ENCODE measurements at places on chromosomes 3 and 15.

GRCh38 chr3:178602856-178603255 lies 66.6 kb downstream of the KCNMB2 start:
- no peak for DNase-seq

DNA sequence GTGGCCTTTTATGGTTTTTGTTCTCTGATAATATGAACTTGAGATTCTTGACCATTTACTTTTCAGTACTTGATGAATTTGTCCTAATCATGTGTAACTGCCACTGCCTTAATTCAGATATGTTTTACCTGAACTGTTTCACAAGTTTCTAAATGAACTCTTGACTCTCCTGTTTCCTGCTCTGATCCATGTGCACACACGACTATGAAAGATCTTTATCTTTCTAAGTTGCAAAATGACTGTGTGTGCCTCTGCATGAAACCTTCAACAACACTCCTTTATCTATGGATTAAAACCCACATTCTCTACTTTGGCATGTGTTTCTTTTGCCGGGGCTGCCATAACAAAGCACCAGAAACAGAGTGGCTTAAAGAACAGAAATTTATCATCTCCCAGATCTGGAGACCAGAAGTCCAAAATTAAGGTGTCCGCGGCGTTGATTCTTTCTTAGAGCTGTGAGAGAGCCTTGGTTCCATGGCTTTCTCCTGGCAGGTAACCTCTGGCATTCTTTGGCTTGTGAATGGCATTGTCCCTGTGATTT lies 275.0 kb downstream of the ADAMTSL3 start:
- DNase-seq = no peak

DNA sequence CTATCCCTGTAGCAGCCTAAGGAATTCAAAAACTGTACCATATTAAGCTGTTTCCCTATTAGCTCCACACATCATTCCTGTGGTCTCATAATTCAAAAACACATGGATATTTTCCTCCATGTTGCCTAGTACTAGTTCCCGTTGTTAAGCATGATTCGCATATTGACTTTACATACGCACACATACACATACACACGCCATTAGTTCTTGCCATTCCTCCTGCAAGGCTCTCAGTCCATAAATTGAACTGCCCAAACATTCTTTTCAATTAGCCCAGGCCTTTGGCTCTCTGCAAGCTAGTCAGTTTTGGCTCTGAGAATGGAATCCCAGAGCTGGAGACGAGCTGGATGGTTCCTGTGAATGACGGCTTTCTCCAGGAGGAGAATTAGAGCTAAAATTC lies 57.2 kb upstream of the RAD18 start:
- DNase-seq = no peak

GRCh38 chr3:194828116-194828515 lies 142.4 kb downstream of the FAM43A start:
- DNase-seq = no peak

- DNase-seq = no peak
Observed at GRCh38 chr3:30269751-30270445, 336.5 kb upstream of the TGFBR2 start.

DNA sequence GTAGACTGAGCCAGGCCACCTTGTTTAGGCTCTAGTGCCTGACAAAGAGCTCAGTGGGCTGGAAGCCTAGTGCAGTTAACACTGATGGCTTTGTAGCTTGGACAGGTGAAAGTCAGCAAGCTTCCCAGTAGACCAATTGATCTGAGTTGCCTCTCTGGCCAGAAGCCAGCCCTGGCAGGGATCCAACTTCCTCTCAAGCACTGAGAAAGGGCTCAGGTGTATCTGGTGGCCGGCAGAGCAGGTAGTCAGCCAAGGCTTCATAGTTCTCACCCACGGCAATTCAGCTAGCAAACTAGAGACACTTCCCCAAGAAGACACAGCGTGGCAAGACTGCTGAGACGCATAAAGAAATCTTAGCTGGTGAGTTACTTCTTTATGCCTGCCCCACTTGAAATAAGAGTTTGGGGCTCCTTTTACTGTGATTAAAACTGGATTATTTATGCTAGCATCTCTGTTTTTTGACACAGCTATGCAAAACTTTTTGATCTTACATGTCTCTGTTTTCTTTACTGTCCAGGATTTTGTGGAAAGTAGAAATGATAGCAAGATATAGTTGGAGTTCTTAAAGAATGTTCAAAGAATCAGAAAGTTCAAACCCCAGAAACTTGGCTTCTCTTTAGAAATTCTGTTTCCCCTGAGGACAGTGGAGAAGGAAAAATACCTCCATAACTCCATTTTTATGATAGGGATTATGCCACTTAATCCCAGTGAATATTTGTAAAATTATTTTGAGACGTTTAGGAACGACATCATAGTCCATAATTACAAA lies 8.4 kb upstream of the CA12 start:
- no peak for DNase-seq

GRCh38 chr3:32310918-32311839 lies 72.7 kb downstream of the CMTM8 start:
- DNase-seq = no peak

DNA sequence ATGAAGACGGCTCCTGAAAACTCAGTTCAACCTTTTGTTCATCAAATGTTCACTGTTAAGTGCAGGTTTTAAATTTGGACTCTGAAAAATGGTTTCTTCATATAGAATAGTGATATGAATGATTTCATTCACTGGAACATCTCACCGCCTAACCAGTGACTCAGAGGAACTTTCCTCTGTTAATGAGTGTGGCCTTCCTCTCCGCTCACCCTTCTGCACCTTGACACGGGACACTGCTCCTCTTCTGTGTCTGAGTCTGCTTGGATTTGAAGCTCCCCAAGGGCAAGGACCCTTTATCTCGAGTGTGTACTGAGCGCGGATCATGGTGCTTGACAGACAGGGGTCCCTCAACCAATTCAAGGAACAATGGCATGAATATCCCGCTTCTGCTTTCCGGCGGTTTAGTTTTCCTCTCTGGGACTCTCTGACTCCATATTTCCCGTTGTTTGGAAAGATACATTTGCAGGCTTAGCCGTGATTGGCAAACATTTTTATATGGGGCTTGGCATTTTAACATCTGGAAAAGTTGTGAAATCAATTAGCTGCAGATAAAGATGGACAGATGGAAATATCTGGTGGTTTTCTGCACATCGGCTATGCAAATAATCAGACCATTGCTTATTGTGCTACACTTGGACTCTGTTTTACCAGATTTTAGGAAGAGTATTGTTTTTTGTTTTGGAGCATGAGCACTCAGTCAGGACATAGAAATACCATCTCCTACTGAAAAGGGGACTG lies 20.9 kb downstream of the KBTBD8 start:
- no peak for DNase-seq

- DNase-seq = no peak
Observed at GRCh38 chr3:62723914-62724217, 151.3 kb downstream of the CADPS start.

DNA sequence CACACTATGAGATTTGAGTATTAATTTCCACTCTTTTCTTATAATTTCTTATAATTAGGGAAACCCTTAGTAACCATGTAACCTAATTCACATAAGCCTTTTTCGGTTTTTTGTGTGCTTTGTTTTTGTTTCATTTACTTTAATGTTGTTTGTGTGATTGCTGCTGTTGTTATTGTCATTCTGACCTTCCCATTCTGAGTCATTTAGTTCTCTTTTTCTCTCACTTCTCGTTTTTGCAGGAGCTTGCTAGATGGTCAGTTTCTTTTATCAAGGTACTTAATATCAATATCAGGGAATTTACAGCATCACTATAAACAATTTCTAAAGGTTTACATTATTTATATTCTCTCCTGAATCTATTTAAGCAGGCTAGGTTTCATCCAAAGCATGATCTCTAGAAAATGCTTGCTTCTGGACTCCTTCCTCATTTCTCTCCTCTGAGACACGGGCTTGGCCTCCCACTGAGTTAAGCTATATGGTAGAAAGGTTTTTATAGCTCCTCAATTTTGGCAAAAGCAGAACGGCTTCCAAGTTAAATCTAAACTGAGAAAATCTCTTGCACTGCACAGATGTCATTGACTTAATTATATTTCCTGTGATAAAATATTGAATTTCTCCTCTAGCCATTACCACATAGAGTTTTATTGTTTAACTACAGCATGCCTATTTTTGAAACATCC lies 534.2 kb downstream of the NSUN3 start:
- no peak for DNase-seq

DNA sequence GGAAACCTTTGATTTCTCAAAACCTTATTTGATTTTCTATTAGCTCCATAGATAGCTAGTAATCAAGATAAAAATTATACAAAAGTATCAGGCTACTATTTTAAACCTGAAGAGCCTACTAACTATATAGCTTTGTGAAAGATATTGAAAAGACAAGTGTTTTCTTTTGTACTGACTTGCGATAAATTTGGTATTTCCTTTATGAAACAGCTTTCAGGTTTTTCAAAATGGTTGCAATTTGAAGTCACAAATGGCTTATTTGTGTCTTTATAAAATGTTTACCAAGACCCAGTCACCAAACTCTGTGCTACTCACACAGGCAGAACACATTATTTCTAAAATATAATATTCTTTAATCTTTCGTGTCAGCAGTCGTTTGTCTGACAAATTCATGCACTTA lies 167.5 kb upstream of the ALCAM start:
- DNase-seq = no peak

DNA sequence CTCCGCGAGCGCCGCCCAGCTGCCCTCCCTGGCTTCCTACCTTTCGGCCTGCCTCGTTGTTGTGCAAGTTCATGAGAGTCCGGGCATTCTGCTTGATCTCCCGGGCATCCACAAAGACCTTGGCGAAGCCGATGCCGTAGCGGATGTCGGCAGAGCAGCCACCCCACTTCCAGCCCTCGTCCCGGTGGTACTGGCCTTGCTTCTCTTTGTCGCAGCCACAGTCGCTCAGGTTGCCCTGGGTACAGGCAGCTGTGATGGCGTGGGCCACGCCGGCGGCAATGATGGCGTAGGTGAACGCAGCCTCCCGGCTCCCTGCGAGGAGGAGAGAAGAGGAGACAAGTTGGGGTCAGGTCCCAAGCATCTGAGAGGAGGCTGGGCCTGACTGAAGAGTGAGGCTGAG lies 25.4 kb downstream of the WNT7A start:
- no peak for DNase-seq

DNA sequence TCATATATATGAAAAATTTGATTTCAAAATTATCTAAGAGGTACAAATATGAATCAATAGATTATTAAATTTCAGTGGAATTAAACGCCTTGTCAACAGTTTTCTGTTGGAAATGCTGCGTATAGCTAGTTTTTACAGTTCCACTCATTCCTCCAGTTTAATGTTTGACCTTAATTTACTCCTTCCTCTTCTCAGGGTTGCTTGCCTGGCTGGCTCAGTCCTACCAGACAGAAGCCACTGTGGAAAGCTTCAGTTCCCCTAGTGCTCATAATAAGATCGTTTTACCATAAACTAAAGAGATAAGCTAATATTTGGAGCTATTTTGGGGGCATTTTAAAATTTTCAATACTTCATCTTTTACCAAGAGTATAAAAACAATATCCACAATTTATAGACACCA lies 22.8 kb downstream of the EMC7 start:
- no peak for DNase-seq

DNA sequence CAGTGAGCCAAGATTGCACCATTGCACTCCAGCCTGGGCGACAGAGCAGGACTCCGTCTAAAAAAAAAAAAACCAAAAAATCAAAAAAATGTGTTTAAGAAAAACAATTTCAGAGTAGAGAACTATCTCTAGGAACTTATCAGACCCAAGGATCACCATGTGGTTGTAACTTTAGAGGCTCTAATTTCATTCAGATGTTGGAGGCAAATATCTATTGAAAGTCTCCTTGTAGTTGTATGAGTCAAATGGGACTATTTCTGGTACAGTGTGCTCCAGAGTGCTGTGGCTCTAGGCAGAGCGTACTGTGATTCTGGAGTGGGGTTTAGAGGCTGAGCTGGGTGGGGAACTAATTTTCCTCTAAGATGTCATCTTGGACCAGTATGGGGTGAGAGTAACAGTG lies 398.7 kb downstream of the SHQ1 start:
- no peak for DNase-seq

GRCh38 chr3:145134738-145135137 lies 1026.2 kb downstream of the PLOD2 start:
- no peak for DNase-seq

DNA sequence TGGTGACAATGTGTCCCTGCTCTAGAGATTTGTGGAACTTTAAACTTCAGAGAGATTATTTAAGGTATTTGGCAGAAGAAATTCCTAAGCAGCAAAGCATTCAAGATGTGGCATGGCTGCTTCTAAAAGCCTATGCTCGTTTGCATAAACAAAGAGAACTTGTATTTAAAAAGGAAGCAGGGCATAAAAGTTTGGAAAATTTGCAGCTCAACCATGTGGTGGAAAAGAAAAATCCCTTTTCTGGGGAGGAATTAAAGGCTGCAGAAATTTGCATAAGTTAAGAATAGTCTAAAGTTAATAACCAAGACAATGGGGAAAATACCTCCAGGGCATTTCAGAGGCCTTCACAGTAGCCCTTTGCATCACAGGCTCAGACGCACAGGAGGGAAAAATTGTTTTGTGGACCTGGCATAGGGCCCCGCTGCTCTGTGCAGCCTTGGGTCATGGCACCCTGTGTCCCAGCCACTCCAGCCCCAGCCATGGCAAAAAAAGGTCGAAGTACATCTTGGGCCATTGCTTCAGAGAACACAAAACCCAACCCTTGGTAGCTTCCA lies 1109.1 kb downstream of the OTOL1 start:
- DNase-seq = no peak

DNA sequence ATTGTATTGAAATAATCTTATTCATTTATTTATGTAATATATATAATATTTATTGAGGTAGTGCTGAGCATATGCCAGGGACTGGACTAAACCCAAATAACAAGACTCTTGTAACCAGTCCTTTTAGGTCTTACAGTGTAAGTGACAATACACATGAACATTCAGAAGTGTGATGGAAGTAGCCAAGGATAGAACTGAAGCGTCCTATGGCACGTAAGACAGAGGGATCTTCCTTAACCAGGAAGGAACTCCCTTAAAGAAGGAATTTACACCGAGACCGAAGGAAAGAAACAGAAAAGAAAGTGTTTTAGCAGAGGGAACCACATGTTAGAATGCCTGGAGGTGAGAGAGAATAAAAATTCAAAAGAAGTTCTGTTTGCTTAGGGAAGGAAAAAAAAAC lies 23.6 kb upstream of the CLDN1 start:
- DNase-seq = no peak

- DNase-seq = no peak
Observed at GRCh38 chr3:86973440-86973839, 17.5 kb downstream of the VGLL3 start.

DNA sequence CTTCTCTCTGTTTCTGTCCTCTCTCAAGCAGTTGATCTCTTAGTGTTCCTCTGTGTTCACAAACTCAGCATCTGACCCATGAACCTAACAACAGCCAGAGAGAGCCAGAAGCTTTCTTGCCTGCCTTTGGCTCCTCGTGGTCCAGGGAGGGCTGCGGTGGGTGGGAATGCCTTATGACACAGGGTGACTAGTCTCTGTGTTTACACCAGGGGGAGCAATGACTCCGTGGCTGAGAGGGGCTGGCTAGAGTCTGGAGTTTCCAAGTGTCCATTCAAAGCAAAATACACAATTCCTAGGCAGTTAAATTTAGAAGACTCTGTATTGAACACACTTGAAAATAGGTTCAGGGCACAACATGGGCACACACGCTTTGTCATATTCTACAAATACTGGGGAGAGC lies 370.0 kb upstream of the FRG2C start:
- no peak for DNase-seq

Data from stimulated activated CD8-positive, alpha-beta memory T cell treated with anti-CD3 and anti-CD28 coated beads, Interleukin-7, amount 100 ng/mL, for 48 hours (primary cell).